Muscle of leg (tissue), 16 donors: ENCODE measurements at places on chromosomes 4 and X.

GRCh38 chr4:138005486-138005885, 236.7 kb downstream of the SLC7A11 start:
- no peaks in the 10 kb centered on the region for H3K4me1 ChIP-seq
- H3K27me3 ChIP-seq, result no peaks in the 10 kb centered on the region
- H3K27ac ChIP-seq, result no peak overlapping the region
- H3K36me3 ChIP-seq, result no peaks in the 10 kb centered on the region

DNA sequence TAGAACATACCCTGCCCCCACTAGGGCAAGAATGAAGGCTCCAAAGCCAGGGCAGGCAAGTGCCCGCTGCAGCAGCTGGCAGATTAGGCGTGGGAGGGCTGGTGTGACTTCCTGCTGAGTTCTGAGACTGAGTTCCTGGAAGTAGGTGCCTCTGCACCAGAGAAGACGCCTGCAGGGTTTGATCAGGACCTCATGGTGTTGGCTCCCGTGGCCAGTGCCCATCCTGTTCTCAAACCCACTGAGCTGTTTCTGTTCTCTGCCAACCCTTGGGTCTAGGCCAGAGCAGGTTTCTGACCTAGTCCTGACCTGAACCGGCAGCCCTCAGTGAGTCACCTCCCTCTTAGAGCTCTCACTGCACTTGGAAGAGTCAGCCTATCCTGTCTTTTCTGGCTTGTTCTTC, 220.7 kb downstream of the HS6ST2 start:
- H3K27ac ChIP-seq, result no peak overlapping the region
- H3K27me3 ChIP-seq, result peaks cover 24% of the 10 kb centered on the region
- no peaks in the 10 kb centered on the region for H3K36me3 ChIP-seq
- no peak for DNase-seq
- H3K4me1 ChIP-seq, result peaks cover 7% of the 10 kb centered on the region
- H3K4me3 ChIP-seq, result no peak overlapping the region

- H3K27me3 ChIP-seq, result peaks cover 22% of the 10 kb centered on the region
- H3K36me3 ChIP-seq, result no peaks in the 10 kb centered on the region
- no peak overlapping the region for H3K4me3 ChIP-seq
- no peak overlapping the region for H3K27ac ChIP-seq
- H3K4me1 ChIP-seq, result peaks cover 2% of the 10 kb centered on the region
These were observed 31.2 kb downstream of the PLS3 start for GRCh38 chrX:115591856-115592842.

- no peak overlapping the region for H3K4me3 ChIP-seq
- no peak for DNase-seq
- no peaks in the 10 kb centered on the region for H3K36me3 ChIP-seq
- H3K4me1 ChIP-seq, result no peaks in the 10 kb centered on the region
- H3K27ac ChIP-seq, result no peak overlapping the region
- peaks cover 11% of the 10 kb centered on the region for H3K27me3 ChIP-seq
These were observed 165.7 kb upstream of the STS start for GRCh38 chrX:6981718-6982406.

GRCh38 chrX:38805432-38806389, 4.5 kb downstream of the MID1IP1 start:
- DNase-seq, result peak; percentile 69
- H3K27me3 ChIP-seq, result peaks cover 10% of the 10 kb centered on the region
- peaks cover 16% of the 10 kb centered on the region for H3K4me1 ChIP-seq
- H3K27ac ChIP-seq, result peak overlapping the region; percentile 89

DNA sequence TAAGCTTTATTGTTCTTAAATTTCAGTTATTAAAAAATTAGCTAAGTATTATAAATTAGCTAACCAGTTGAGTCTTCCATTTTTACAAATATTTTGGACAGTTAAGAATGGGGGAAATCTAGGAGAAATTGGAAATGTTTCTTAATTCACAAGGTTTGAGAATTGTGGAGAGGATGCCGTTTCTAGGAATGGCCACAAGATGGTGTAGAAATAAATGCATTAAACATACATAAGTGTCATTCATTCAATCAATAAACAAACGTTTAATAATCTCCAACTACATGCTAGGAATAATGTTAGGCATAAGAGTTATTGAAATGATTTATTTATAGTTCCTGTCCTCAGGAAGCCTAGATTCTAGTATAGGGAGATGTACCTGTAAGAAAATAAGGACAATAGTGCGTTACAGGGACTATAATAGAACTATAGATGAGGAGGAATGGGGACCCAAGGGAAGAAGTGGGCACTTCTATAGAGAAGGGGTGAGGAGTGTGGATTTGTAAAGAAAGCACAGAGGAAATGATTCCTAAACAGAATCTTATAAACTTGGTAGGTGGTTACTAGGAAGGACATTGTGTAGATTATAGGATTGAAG, 195.7 kb upstream of the ANK2 start:
- no peak overlapping the region for H3K4me3 ChIP-seq
- no peaks in the 10 kb centered on the region for H3K27me3 ChIP-seq
- DNase-seq, result peak; percentile 39

- DNase-seq, result no peak
- no peaks in the 10 kb centered on the region for H3K4me1 ChIP-seq
- no peak overlapping the region for H3K27ac ChIP-seq
- no peaks in the 10 kb centered on the region for H3K27me3 ChIP-seq
- H3K36me3 ChIP-seq, result no peaks in the 10 kb centered on the region
- H3K4me3 ChIP-seq, result no peak overlapping the region
These were observed 282.6 kb upstream of the NDST4 start for GRCh38 chr4:115396034-115396433.

DNA sequence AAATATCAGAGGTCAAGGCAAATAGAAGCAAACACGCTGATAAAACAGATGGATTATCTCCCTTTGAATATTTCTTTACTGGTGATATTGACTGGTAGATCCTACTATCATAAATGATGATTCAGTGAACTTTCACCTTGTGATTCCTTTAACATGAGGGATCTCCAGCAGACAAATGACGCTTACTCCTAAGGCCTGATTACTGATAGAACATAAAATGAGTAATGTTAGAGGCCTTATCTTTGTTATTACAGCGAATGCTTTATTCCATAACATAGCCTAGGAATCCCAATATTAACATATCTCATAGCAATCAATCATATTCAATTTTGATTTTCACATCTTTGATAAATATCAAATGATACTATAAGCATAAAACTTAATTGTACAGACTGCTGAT, 152.3 kb downstream of the SLC10A7 start:
- H3K36me3 ChIP-seq, result no peaks in the 10 kb centered on the region
- H3K27me3 ChIP-seq, result no peaks in the 10 kb centered on the region
- no peak overlapping the region for H3K27ac ChIP-seq

GRCh38 chr4:3320361-3321023, 27.7 kb downstream of the RGS12 start:
- DNase-seq, result no peak
- H3K36me3 ChIP-seq, result peaks cover 32% of the 10 kb centered on the region
- no peaks in the 10 kb centered on the region for H3K27me3 ChIP-seq
- peak overlapping the region; percentile 62 for H3K27ac ChIP-seq
- H3K4me1 ChIP-seq, result peaks cover 23% of the 10 kb centered on the region

DNA sequence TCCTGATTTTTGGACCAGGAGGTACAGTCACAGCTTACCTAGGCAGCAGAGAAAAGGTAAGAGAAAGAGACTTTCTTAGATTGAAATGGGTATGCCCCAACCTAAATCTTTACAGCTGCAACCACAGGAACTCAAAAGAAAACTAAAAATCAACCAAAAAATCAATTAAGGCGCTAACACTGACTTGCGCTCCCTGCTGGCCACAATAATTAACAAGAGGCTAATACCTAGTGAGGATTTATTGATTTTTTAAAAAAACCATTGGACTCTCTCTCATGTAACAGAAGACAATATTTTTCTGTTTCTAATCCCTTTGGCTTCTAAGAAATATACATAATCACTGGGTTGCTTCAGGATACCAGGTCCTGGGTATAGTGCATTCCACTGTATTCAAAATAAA, 153.9 kb upstream of the TENM3 start:
- no peaks in the 10 kb centered on the region for H3K27me3 ChIP-seq
- no peaks in the 10 kb centered on the region for H3K36me3 ChIP-seq
- no peak overlapping the region for H3K4me3 ChIP-seq
- DNase-seq, result no peak
- H3K27ac ChIP-seq, result no peak overlapping the region
- no peaks in the 10 kb centered on the region for H3K4me1 ChIP-seq

GRCh38 chr4:110778521-110778920, 155.6 kb upstream of the PITX2 start:
- H3K27me3 ChIP-seq, result no peaks in the 10 kb centered on the region
- no peaks in the 10 kb centered on the region for H3K4me1 ChIP-seq
- no peak overlapping the region for H3K27ac ChIP-seq

DNA sequence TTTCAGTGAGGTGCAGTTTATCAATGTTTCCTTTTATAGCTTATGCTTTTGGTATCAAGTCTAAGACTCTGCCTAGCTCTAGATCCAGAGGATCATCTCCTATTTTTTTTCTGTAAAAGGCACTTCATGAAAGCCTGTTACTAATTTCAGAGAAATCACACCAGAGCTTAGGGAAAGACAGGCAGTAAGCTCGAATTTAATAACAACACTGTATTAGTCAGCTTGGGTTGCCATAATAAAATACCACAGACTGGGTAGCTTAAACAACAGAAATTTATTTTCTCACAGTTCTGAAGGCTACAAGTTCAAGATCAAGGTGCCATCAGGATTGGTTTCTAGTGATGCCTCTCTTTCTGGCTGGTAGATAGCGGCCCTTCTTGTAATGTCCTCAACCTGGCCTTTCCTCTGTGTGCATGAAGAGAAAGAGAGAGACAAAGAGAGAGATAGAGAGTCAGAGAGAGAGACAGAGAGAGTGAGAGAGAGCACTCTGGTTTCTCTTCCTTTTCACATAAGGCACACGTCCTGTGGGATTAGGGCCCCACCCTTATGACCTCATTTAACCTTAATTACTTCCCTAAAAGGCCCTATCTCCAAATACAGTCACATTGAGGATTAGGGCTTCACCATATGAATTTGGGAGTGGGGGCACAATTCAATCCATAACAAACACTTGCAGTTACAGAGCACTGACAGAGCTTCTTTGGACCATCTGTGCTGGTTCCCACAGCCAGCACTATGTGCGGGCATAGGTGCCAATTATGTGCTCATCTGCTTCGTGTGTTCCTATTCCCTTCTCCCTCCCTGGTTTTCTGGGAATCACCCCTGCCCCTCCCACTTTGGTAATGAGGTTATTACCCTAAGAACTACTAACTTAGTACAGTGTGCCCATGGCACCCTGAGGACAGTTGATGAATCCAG, 114.8 kb upstream of the MED14 start:
- H3K27me3 ChIP-seq, result peaks cover 9% of the 10 kb centered on the region
- H3K36me3 ChIP-seq, result no peaks in the 10 kb centered on the region
- no peak for DNase-seq
- H3K4me1 ChIP-seq, result peaks cover 2% of the 10 kb centered on the region

- no peaks in the 10 kb centered on the region for H3K4me1 ChIP-seq
- H3K27ac ChIP-seq, result no peak overlapping the region
- H3K27me3 ChIP-seq, result no peaks in the 10 kb centered on the region
- no peak overlapping the region for H3K4me3 ChIP-seq
These were observed 50.3 kb downstream of the WDFY3 start for GRCh38 chr4:84916227-84916626.

GRCh38 chr4:41102414-41103092, 111.8 kb downstream of the APBB2 start:
- H3K36me3 ChIP-seq, result no peaks in the 10 kb centered on the region
- no peak overlapping the region for H3K4me3 ChIP-seq
- DNase-seq, result no peak
- peaks cover 2% of the 10 kb centered on the region for H3K4me1 ChIP-seq

DNA sequence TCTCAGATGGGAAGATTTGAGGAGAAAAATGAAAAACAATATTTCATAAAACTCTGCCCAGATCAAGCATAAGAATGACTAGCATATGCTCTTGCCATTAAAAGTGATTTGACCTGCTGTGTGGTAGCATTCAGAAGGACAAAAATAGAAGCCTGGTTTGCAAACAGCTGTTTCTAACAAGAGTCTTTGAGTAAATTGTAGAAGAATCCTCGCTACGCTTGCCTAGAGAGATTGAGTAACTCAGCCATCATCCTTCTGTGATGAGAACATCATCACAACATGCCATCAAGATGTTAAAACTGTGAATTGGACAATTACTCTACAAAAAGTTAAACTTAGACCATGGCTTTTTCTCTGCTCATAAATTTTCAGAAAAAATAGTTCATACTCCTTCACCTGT, 168.9 kb upstream of the PUDP start:
- no peaks in the 10 kb centered on the region for H3K4me1 ChIP-seq
- peaks cover 4% of the 10 kb centered on the region for H3K27me3 ChIP-seq
- no peak overlapping the region for H3K4me3 ChIP-seq
- no peaks in the 10 kb centered on the region for H3K36me3 ChIP-seq
- peak; percentile 39 for DNase-seq

DNA sequence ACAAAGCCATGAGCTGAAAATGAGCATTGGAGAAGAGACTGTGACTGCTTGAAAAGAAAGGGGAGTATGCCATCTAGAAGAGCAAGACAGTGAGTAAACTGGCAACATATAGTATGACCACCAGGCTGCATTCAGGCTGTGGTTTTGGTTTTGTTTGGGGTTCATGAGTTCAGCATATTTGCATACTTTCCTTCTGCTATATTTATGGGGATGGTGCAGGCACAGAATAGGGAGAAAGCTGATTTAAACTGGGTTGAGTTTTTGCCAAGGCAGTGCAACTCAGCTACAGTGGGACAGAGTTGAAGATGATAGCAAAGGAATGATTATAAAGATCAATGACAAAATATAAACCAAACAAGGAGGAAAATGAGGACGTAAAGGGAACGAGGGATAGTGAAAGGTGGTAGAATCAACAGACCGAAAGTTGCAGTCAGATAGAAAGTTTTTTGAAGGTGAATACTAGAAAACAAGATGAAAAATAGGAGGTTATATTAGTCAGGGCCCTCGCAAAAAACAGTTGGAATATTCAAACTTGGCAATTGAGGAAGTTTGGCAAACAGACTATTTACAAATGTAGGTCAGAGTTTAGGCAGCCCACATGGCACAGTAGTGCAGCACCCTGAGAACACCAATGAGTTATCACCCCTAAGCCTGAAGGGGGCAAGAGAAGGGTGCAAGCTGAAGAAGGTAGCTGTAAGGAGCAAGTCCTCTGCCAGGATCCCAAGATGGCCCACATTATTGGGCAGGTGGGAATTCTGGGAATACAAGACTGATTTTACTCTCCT, 114.8 kb upstream of the MAP9 start:
- H3K36me3 ChIP-seq, result no peaks in the 10 kb centered on the region
- no peaks in the 10 kb centered on the region for H3K27me3 ChIP-seq
- no peak overlapping the region for H3K27ac ChIP-seq

DNA sequence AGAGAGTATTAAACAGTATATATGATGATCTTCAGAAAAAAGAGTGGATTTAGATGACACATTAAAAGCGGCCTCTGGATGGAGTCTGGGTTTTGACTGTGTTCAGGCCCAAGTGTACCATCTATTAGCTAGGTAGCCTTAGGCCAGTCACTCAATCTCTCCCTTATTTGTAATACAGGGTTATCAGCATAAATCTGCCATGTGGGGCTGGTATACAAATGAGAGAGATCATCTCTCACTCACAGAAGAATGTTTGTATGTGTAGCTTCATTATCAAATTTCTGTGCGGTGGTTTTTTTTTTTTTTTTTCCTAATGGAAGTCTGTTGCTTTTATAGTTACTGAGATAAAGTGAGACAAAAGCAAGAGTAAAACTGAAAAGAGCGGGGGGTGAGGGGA, 12.7 kb downstream of the SLC2A9 start:
- no peak overlapping the region for H3K4me3 ChIP-seq
- H3K27ac ChIP-seq, result peak overlapping the region; percentile 76
- DNase-seq, result no peak
- H3K4me1 ChIP-seq, result peaks cover 35% of the 10 kb centered on the region
- H3K27me3 ChIP-seq, result no peaks in the 10 kb centered on the region
